ENCODE measurements at places on chromosomes 11 and 22.
A peak's percentile ranks its signal among the peaks of the same experiment; 100 is the strongest.

- DNase-seq = no peak
These were observed 247.1 kb downstream of the TBC1D22A start for GRCh38 chr22:47009304-47010101.

DNA sequence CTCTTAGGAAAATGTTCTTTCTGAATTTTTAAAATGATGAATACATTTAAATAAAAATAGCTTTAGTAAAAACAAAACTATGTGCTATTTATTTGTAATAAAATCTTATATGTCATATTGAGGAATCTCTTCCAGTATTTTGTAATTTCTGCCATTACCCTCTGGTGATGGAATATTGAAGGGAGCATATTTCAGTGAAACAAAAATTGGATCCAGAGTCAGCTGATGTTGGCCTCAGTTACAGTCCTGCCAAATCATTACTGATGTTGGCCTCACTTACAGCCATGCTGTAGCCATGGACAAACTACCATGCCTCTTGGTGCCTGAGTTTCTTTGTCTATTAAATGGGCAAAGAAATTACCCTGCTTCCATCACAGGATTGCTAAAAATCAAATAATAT lies 133.2 kb downstream of the SLC1A2 start:
- DNase-seq = no peak

DNA sequence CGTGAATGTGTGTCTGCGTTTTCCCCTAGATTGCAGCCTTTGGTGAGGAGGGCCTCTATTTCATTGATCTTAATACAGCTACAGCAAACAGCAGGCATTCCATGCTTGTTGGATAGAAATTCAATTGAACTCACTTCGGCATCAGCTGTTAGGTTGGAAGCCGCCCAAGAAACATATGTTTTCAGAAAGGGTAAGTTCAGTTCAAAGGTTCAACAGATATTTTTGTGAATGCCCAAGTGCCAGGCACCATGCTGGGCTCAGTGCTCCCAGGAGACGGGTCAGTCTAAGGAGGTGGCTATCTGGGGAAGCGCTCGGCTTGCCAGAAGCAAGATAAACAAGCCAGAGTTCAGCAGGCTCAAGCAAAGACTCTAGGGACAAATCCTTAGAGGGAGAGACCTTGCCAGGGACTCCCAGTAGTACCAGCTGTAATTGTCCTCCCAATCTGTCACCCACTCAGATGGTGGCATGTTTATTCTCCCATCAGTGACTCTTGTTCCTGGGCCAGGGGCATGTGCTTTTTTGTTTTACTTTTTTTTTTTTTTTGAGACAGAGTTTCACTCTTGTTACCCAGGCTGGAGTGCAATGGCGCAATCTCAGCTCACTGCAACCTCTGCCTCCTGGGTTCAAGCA lies 64.5 kb upstream of the LARGE1 start:
- no peak for DNase-seq

- no peak for DNase-seq
These were observed 19.2 kb upstream of the GALNT18 start for GRCh38 chr11:11640996-11641395.

- DNase-seq = peak; percentile 15
These were observed 86.0 kb downstream of the RPS6KA4 start for GRCh38 chr11:64444838-64445441.

- DNase-seq = no peak
These were observed 11.6 kb upstream of the APOBEC3B start for GRCh38 chr22:38970551-38970950.

Data from HS-27A (cell line).